IMR-90 (cell line): ENCODE measurements at places on chromosomes 1 and 21. TPM values are rescaled to one million over a fixed set of nuclear protein-coding genes. Genes with fewer than 3 reads are reported as not detected.

ZSCAN20 gene
- total RNA-seq: 8.1 and 11.1 TPM in 2 replicates

CD2 gene
- not detected in 2 replicates for total RNA-seq

GBP6 gene
- total RNA-seq: not detected in 2 replicates

TMEM81 gene
- total RNA-seq: 1.7 and 1.8 TPM in 2 replicates

RIMS3 gene
- total RNA-seq: 0.28 and 0.36 TPM in 2 replicates

SPRR2E gene
- not detected in 2 replicates for total RNA-seq

ICOSLG gene
- total RNA-seq: under 0.01 TPM in 2 replicates

AMY1B gene
- not detected in 2 replicates for total RNA-seq

KCNQ4 gene
- not detected in 2 replicates for total RNA-seq

RBM11 gene
- under 0.01 and 0.18 TPM in 2 replicates for total RNA-seq

RBBP5 gene
- total RNA-seq: 33.9 and 37.5 TPM in 2 replicates

DNA sequence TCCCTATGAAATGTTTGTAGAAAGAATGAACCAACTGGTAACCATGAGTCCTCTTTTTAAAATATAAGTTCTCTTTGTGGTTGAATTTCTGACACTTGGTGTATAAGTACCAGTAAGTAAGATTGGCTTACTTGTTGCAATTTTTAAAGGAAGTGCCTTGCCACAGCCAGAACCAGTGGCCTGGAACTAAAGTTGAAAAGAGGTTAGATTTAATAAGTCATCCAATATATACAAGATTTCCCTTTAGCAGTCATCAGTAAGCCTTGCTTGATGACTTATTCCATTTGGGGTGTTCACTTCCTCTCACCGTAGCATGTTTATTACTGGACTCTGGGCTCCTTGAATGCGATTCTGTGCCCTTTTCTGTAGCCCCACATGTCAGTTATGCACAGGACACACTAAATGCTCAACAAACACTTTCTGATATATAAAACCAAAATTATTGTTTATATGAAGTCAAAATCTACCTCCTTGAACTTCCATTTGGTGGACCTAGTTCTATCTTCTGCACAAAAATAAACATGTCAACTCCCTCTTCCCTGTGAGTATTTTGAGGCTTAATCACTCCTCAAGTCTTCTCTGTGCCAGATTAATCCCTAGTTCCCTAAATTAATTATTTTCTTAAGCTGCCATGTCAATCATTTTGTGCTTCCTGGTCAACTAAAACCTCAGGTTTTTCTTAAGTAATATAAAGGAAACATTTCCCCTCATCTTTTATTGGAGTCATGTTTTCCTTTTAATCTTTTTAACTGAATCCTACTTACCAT, 218.1 kb downstream of the ST6GALNAC3 start:
- no peak for DNase-seq

- DNase-seq: no peak
Measured at GRCh38 chr1:200775850-200776249, 37.2 kb downstream of the CAMSAP2 start.

DNA sequence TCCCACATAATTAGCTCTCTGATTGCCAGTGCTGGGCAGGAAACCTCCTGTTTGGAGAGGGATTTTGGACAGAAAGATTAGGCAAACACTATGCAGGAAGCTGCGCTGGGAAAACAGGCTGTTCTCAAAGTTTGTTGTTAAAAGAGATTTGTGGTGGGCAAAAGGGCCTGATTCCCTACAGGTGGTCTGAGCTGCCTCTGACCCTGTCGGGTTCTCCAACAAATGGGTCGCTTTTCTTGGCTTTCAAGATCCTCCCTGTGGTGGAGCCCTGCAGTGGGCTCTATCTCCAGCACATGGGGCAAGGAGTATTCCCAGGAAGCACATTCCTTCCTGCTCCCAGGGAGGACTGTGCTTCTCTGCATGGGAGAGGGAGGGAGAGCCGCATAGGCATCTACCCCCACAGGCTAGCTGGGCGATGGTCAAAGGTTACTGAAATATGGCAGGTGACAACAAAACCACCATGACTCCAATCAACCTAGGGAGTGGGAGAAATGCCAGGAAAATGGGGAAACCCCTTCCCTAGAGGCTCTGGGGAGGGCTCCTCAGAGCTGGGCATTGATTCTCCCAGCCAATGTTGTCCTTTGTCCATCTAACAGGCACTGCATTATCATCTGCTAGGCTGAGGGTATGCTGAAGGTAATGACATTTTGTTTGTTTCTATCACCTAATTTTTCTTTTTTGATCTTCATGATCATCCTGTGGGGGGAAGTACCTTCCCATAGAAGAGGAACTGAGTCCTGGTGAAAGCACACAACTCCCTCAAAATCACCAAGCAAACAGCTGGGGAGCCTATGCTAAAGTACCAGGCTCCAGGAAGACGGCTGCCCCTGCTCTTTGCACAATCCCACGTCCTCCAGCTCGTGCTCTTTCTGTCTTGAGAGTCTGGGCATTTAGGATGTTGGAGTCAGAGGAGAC, 85.3 kb downstream of the PLXNA2 start:
- no peak for DNase-seq

DNA sequence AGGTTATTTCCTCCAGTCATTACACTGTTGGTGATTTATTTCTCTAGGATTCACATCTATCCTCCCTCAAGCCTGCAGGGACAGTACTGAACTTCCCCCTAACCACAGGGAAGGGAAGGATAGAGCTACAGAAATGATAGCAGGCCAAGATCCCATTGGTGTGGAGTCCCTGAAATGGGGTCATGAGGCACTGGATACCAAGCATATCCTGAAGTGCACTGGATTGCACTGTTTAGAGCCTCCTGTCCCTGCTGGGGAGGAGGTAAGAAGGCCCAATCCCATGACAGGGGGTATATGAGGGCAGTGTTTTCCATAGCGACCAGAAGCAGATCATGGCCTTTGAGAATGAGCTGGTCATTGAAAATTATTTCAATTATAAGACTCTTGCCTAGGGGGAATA, 56.8 kb downstream of the C1orf21 start:
- no peak for DNase-seq

- no peak for DNase-seq
Measured at GRCh38 chr1:38578271-38578951, 281.2 kb downstream of the RRAGC start.

- no peak for DNase-seq
Measured at GRCh38 chr1:11676386-11677103, 4.4 kb downstream of the MAD2L2 start.

GRCh38 chr1:203464743-203465142, 10.9 kb upstream of the PRELP start:
- DNase-seq: no peak

DNA sequence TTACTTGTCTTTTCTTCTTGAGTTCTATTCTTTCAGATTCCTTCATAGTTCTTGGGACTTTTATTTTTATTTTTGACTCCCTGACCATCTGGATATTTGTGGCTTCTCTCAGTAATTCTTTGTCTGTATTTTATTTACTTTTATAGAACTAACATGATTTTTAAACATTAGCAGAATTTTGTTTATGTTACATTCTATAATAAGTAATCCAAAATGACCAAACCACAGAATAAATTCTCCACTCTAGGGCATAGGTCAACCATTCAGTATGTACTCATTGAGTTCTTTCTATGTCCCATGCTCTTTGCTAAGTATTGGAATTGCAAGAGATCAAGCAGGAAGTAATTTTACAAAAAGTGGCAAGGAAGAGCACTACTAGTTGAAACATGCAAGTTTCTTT, 969.0 kb downstream of the TTLL7 start:
- DNase-seq: no peak

DNA sequence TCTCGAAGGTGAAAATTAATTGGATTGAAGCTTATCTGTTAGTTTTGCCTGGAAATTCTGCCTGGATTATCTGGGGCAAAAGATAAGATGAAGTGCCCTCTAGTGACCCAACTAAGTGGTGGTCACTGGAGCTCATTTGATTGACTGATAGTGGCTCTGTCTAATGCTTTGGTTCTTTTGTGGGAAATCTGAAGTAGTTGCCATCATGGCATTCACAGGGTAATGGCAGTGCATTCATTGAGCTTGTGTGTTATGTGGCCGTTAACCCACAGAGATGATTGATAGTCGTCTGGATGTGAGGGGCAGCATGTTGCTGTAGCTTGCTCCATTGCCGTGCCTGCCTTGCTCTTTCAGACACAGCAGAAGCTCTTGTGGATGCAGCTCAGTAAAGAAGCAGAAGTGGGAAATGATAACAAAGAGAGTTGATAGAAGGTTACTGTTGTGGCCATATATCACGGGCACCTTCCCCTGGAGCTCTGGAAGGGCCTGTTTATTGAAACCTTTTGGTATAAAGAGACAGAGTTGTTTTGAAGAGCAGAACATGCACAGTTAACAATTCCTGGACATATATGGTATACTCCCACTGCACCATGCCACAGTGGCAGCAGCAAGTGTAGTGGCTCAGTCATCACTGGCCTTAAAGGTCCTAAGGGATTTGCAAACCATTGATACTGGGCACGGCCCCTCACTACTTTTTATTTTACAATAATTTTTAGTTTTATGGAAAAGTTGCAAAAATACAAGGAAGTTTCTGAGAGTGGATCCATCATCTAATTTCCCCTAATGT, 42.0 kb downstream of the CXADR start:
- DNase-seq: peak; percentile 10

GRCh38 chr1:181111559-181111958, 23.1 kb downstream of the IER5 start:
- DNase-seq: peak; percentile 61

DNA sequence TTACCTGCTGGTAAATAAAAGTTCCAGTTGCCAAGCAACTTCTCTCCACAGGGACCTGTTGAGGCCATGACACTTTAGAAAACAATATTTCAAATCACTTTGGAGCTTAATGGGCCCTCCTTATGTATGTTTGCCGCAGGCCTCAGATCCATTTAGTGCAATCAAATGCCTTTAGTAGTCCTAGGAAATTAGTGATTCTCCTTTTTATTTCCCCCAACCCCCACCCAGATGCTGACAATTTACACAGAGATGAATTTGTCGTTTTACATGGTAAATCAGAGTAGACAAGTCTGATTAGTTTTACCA, 83.6 kb downstream of the CLIC4 start:
- no peak for DNase-seq

DNA sequence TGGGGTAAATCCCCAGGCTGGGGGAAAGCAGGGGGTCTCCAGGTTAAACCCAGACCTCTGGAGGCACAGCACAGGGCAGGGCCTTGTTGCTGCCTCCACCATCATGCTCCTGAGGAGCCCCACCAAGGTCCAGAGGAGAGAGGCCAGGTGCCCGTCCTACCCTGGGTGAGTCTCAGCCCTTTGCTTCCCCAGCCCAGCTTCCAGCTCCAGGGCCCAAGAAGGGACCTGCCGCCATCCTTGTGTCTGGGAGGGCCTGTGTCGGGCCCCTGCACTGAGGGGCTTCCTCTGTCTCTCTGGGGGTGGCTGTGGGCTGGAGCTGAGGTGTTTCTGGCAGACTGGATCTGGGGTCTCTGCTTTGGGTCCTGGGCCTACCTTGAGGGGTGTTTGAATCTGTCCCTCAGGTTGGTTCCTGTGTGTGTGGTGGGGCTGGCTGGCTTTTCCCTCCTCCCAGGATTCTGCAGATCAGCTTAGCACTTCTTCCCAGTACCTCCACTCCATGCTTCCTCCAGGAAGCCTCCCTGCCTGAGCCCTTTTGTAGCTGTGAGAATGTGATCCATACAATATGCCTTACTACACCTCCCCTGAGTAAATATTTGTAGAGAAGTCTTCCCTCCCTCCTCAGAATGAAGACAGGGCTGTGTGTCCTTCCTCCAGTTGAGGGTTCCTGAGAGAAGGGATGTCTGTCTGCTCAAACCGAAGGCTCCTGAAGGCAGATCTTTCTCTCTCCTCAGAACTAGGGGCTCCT, 6.2 kb downstream of the GPR3 start:
- no peak for DNase-seq

- DNase-seq: no peak
Measured at GRCh38 chr1:206831650-206832049, 33.8 kb upstream of the IL20 start.

- DNase-seq: peak; percentile 19
Measured at GRCh38 chr1:210500831-210501230, 172.1 kb downstream of the HHAT start.

- DNase-seq: no peak
Measured at GRCh38 chr1:54462597-54463258, 56.5 kb upstream of the SSBP3 start.

DNA sequence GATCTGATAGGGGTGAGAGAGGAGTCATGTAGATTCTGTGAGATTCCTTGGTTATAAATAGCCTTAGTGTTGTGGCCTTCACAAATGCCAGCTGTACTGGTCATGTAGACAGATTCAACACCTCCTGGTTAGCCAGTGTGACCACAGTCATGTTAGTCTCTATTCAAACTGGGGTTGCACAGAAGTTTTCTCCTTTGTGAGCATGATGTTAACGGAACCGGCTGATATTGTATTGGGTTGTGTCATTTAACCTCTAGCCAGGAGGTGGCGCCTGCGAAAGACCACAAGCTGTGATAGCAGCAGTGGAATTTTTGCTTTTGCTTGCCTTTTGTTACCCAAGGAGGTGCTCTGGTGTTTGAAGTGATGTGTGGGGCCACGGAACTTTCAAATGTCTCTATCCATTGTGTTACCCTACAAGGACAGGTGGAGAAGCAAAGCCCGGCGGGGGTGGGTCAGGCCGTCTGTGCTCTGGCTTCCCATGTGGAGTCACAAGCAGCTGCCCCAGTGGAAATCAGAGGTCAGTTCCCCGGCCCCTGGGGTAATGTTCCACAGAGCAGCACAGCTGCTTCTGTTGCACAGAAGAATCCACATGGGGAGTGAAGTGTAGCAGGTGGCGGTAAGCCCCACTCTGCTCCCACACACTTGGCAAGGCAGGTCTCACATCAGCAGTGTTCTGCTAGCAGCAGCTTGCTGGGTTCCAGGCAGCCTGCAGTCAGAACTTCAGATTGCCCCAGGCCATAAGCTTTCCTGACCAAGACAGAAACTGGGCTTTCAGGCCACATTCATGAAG, 112.6 kb downstream of the ADAMTS1 start:
- DNase-seq: peak; percentile 57

DNA sequence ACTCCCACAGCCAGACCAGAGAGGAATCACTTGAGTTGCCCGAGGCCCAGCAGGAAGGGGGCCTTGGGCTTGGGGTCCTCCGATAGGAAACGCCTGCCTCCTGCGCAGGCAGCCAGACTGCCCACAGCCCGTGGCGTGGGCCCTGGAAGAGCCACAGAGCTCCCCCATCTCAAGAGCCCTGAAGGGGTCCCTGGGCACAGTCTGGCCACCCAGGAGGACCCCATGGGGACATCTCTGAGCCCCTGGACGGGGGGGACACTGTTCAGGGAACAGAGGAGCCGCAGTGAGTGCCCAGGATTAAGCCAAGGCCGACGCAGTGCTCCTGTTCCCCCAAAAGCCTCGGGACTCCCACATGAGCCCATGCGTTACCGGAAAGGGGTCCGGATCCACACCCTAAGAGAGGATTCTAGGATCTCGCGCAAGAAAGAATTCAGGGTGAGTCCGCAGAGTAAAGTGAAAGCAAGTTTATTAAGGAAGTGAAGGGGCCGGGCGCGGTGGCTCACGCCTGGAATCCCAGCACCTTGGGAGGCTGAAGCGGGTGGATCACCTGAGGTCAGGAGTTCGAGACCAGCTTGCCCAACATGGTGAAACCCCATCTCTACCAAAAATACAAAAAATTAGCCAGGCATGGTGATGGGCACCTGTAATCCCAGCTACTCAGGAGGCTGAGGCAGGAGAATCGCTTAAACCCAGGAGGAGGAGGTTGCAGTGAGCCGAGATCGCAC, 38.1 kb upstream of the LBR start:
- DNase-seq: no peak

GRCh38 chr1:231240531-231240882, 505 bp upstream of the GNPAT start:
- peak; percentile 15 for DNase-seq

- no peak for DNase-seq
Measured at GRCh38 chr1:115286431-115287205, 51.4 kb downstream of the NGF start.
